ENCODE measurements at places on chromosomes 5 and 9.

GRCh38 chr5:42520957-42521356, 97.7 kb downstream of the GHR start:
- H3K27ac ChIP-seq = no peak overlapping the region
- no peaks in the 10 kb centered on the region for H3K36me3 ChIP-seq
- no peaks in the 10 kb centered on the region for H3K27me3 ChIP-seq
- H3K4me3 ChIP-seq = no peak overlapping the region

DNA sequence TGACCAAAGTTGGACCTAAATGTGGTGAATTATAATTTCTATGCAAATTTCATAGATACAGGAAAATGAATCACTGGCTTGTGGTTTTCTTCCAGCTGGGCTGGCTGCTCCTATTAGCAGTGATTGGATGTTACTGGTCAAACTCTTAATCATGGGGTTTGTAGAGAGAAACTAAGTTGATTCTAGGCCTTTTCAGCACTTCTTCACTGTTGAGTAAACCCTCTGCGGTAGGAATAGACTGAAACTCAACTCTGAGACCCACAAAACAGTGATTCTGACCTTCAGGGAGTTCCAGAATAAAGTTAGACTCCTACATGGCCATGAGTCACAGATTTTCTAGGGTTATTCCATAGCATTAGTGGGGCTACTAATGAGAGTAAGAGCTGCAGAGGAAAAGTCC, 47.9 kb upstream of the FKTN start:
- no peak overlapping the region for H3K27ac ChIP-seq
- H3K27me3 ChIP-seq = no peaks in the 10 kb centered on the region
- no peak overlapping the region for H3K4me3 ChIP-seq
- no peaks in the 10 kb centered on the region for H3K4me1 ChIP-seq
- no peak for DNase-seq

DNA sequence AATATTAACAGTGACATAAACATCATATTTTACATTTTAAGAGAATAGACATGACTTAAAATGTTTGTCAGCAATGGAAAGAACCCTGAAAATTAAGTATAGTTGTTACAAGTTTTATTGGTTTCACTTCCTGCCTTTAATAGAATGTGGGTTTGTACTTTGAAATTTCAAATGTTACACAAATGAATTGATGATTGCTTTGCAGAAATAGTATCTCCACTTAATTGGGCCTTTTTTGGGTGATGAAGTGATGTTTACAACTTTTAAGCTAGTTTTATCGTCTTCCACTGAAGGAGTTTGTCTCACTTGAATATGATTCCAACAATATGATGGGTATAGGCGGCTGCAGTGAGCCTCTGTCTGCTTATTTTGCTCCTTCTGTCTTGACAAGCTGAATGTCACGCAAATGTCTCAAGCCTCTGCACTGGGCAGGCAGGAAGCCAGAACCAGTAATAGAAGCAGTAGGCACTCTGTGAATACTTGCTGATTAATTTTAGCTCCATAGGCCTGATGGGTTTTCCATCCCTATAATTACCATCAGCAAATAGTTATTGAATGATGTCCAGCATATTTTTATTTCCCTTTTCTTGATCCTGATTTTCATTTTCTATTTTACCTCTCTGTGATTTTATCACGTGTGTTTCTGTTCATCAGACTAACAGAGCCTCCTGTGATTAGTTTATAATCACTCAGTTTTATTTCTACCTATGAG, 10.6 kb upstream of the NR3C1 start:
- no peaks in the 10 kb centered on the region for H3K27me3 ChIP-seq
- peak overlapping the region; percentile 98 for H3K27ac ChIP-seq
- peaks cover 13% of the 10 kb centered on the region for H3K36me3 ChIP-seq

DNA sequence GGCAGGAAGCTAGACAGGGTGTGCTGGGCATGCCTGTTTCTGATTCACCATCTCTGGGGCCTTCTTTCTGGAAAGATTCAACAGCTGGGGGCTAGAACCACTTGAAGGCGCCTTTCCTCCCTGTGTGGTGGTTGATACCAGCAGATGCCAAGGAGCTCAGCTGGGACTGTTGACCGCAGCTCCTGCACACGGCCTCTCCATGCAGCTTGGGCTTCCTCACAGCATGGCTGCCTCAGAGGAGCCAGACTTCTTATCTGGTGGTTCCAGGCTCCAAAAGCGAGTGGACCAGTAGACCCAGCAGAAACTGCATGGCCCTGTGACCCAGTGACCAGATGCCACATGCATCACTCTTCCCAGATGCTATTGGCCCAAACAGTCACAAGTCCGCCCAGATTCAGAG, 74.7 kb upstream of the COL5A1 start:
- H3K27me3 ChIP-seq = no peaks in the 10 kb centered on the region
- no peak overlapping the region for H3K27ac ChIP-seq
- H3K4me1 ChIP-seq = no peaks in the 10 kb centered on the region
- no peaks in the 10 kb centered on the region for H3K36me3 ChIP-seq
- DNase-seq = no peak
- no peak overlapping the region for H3K4me3 ChIP-seq

- peaks cover 3% of the 10 kb centered on the region for H3K36me3 ChIP-seq
- H3K27ac ChIP-seq = no peak overlapping the region
- no peaks in the 10 kb centered on the region for H3K27me3 ChIP-seq
- no peak overlapping the region for H3K4me3 ChIP-seq
- no peak for DNase-seq
Observed at GRCh38 chr5:1314564-1314982, 19.7 kb upstream of the TERT start.

DNA sequence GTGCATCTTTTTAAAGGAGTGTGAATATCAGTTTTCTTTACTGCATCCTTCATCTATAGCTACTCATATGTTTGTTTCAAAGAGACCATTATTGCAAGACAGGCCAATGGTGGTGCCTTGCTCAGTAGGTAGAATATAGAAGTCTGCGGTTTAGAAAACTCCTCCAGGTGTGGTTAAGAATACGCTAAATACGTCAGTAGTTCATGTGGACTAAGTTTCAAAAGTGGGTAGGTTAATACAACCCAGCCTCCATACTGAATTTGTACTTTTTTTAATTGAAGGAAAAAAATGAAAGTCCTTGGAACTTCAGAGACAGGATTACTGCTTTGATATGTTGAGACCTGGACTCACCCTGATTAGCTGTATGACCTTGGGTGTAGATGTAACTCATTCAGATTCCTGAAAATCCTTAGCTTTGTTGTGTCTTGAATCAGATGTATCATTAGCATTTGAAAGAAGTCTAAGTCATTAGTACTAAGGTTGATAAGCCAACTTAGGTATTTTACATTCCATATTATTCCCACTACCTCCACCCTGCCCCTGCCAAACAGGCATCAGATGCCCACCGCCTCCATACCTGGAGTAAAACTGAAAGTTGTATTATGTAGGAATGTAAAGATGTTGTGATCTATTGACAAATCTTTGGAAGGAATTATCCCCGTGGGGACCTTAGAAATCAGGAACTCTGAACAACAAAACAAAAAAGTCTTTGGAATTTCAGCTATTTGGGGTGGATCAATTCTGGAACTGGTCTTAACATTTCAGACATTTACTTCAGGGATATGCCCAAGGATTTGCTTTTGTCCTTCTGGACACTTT, 6.1 kb downstream of the BASP1 start:
- no peak overlapping the region for H3K27ac ChIP-seq
- DNase-seq = no peak
- H3K4me3 ChIP-seq = no peak overlapping the region
- no peaks in the 10 kb centered on the region for H3K27me3 ChIP-seq
- 0 out of 2 replicates have a peak, but pooled peaks cover 5% of the 10 kb centered on the region for H3K36me3 ChIP-seq

- no peak overlapping the region for H3K4me3 ChIP-seq
- H3K27me3 ChIP-seq = no peaks in the 10 kb centered on the region
- no peak overlapping the region for H3K27ac ChIP-seq
- H3K4me1 ChIP-seq = no peaks in the 10 kb centered on the region
Observed at GRCh38 chr5:74361406-74362358, 278.8 kb downstream of the ENC1 start.

DNA sequence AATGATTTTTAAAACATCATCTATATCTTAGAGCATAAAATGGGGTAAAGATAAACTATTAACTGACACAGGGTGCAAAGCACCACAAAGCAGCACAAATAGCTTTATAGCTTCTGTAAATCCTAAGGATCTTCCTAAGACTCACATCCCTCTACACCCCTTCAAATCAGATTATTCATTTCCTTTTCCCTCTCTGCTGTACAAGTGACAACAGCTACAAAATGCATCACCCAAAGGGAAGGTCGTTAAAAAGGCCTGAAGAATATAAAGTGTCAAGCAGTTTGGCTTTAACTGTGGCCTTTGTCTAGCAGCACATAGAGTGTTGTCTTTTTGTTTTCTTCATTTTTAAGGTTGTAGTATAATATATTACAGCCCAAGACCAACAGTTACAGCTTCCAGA, 422.1 kb downstream of the PDE4D start:
- no peak for DNase-seq
- H3K27me3 ChIP-seq = no peaks in the 10 kb centered on the region
- no peaks in the 10 kb centered on the region for H3K36me3 ChIP-seq
- H3K27ac ChIP-seq = no peak overlapping the region
- H3K4me1 ChIP-seq = no peaks in the 10 kb centered on the region

- H3K4me1 ChIP-seq = peaks cover 2% of the 10 kb centered on the region
- no peaks in the 10 kb centered on the region for H3K36me3 ChIP-seq
Observed at GRCh38 chr9:89640361-89640760, 35.5 kb downstream of the GADD45G start.

GRCh38 chr5:169424670-169425378, 123.9 kb upstream of the SLIT3 start:
- no peak for DNase-seq
- H3K4me1 ChIP-seq = peaks cover 19% of the 10 kb centered on the region
- H3K27ac ChIP-seq = no peak overlapping the region
- H3K36me3 ChIP-seq = no peaks in the 10 kb centered on the region

DNA sequence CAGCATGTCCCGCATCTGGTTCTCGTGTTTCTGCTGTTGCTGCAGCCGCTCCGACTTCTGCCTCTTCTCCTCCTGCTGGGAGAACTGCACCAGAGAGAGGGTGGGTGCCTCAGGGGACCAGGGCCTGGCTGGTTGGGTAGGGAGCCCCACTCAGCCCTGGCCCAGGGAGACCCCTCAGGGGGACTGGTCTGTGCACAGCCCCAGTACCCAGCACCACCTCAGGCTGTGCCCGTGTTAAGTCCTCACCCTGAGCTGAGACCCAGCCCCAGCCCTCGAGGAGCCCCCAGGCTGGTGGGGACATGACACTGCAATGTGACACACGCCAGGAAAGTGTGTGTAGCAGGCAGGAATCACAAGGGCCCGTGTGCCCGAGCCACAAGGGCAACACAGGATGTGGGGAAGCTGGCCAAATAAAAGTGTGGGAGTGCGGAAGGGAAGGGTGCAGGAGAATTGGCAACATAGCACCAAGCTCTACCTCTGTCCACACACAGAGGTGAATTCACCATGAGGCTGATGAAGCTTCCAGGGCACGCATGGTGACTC, 48.2 kb upstream of the FBXW11 start:
- no peaks in the 10 kb centered on the region for H3K27me3 ChIP-seq
- H3K4me3 ChIP-seq = no peak overlapping the region
- DNase-seq = no peak
- peaks cover 4% of the 10 kb centered on the region for H3K36me3 ChIP-seq
- no peak overlapping the region for H3K27ac ChIP-seq

- no peak overlapping the region for H3K27ac ChIP-seq
- DNase-seq = no peak
Observed at GRCh38 chr9:80707120-80707519, 982.2 kb downstream of the TLE1 start.

- H3K4me1 ChIP-seq = no peaks in the 10 kb centered on the region
- no peaks in the 10 kb centered on the region for H3K27me3 ChIP-seq
- H3K4me3 ChIP-seq = no peak overlapping the region
Observed at GRCh38 chr9:80605129-80605528, 1033.4 kb downstream of the TLE4 start.

- H3K4me3 ChIP-seq = no peak overlapping the region
- DNase-seq = no peak
- no peaks in the 10 kb centered on the region for H3K36me3 ChIP-seq
- H3K27me3 ChIP-seq = no peaks in the 10 kb centered on the region
- H3K4me1 ChIP-seq = no peaks in the 10 kb centered on the region
Observed at GRCh38 chr9:127081250-127082185, 40.9 kb downstream of the ANGPTL2 start.

DNA sequence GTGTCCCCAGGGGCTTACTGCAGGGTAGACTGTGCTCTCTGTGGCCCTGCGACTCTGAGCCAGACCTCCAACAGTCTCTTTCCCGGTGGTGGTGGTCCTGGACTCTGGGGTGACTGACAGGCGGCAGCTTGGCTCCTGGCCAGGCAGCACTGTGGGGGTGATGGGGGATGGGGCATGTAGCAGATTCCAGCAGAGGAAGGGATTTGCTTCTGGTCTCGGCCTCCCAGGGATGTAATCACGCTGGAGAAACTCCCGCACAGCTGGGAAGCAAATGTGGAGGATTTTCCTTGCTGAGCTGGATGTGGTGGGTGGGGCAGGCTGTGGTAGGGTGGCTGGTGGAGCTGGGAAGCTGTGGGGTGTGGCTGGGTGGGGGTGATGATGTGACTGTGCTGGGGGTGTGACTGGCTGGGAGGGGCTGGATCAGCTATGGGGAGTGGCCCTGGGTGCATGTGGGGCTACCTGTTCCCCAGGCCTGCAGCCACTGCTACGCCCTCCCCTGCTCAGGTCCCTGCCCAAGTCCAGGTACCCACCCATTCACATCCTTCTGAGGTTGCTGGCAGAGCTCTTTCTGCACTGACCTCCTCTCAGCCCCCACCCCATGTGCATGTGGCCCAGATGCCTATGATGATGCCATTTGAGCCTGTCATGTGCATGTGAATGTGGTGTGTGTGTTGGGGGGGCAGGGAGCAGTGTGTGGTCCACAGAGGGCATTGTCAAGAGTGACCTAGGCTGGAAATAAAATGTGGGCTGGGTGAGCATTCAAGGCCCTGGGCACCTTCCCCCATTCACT, 3.8 kb downstream of the NDST1 start:
- H3K27ac ChIP-seq = no peak overlapping the region
- no peaks in the 10 kb centered on the region for H3K27me3 ChIP-seq
- H3K36me3 ChIP-seq = no peaks in the 10 kb centered on the region
- H3K4me1 ChIP-seq = no peaks in the 10 kb centered on the region
- no peak overlapping the region for H3K4me3 ChIP-seq
- no peak for DNase-seq

- DNase-seq = no peak
- H3K27me3 ChIP-seq = no peaks in the 10 kb centered on the region
- H3K27ac ChIP-seq = no peak overlapping the region
- H3K36me3 ChIP-seq = no peaks in the 10 kb centered on the region
Observed at GRCh38 chr9:86676396-86676795, 270.9 kb downstream of the GAS1 start.

DNA sequence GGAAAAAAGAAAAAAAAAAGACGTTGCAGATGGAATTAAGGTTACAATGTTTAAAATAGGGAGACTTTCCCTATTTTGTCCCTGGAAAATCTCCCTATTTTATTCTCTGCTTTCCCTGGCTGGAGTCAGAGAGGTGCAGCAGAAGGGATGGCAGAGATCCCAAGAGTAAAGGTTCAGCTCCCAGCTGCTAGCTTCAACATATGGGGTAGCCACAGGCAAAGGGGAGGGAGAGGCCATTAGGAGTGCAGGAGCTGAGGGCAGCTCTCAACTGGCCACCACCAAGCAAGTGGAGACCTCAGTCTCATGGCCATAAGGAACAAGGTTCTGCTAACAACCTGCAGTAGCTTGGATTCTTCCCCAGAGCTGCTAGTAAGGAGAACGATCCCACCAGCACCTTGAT, 367.0 kb upstream of the DAP start:
- H3K4me1 ChIP-seq = no peaks in the 10 kb centered on the region
- H3K4me3 ChIP-seq = no peak overlapping the region
- H3K27ac ChIP-seq = no peak overlapping the region
- DNase-seq = no peak

GRCh38 chr5:1231354-1231905, 6.2 kb downstream of the SLC6A18 start:
- no peaks in the 10 kb centered on the region for H3K27me3 ChIP-seq
- no peak for DNase-seq
- no peaks in the 10 kb centered on the region for H3K4me1 ChIP-seq
- no peak overlapping the region for H3K4me3 ChIP-seq
- no peaks in the 10 kb centered on the region for H3K36me3 ChIP-seq
- no peak overlapping the region for H3K27ac ChIP-seq

- no peak overlapping the region for H3K4me3 ChIP-seq
- no peaks in the 10 kb centered on the region for H3K27me3 ChIP-seq
Observed at GRCh38 chr9:109451311-109452025, 46.6 kb downstream of the PTPN3 start.

All from Karpas-422 (cell line).